Stimulated activated CD8-positive, alpha-beta memory T cell treated with anti-CD3 and anti-CD28 coated beads, Interleukin-2, amount 100 ng/mL, for 1 hour (primary cell): ENCODE measurements at places on chromosomes 3 and 15.

- no peak for DNase-seq
Measured at GRCh38 chr3:171387062-171387461, 73.1 kb downstream of the TNIK start.

DNA sequence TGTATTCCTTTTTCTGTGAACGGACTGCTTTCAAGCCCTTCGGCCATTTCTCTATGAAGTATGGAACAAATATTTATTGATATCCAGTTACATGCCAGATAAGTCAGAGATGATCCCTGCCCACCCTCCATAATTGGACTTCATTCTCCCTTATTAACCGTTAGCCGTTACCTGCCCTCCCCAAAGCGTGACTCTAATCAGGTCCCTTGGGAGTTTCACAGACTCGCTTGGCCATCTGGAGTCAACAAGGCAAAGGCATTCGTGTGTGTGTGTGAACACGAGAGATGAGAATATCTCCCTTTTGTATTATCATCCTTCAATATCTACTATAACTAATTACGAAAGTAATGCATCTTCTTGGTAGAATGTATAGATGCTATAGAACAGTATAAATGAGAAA, 314.5 kb downstream of the TLE3 start:
- no peak for DNase-seq

- DNase-seq, result no peak
Measured at GRCh38 chr3:4392992-4393391, 74.1 kb downstream of the SUMF1 start.

DNA sequence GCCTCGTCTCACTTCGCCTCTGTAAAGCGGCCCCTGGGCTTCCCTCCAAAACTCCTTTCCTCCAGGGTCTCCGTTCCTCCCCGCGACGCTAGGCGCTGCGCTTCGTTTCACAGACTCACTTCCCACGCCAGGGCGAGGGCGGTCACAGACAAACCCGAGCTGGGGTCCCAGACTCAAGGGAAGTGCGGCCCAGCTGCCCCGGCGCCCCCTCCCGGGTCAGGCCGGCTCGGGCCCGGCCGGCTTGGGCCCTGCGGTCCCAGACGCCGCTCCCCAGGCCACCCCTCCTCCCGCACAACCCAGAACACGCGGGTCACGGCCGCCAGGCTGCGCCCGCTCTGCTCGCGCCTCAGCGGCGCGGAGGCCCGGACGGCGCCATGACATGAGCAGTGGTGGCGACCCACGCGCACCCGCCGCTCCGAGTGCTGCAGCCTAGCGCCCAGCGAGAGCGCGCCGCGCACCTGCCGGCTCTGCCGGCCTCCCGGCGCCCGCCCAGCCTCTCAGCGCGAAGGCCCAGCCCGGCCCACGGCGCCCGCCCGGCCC, 547 bp downstream of the NUP210 start:
- peak; percentile 22 for DNase-seq

GRCh38 chr15:70503073-70503745, 260.1 kb downstream of the UACA start:
- no peak for DNase-seq

- no peak for DNase-seq
Measured at GRCh38 chr15:74239051-74239705, 3.1 kb downstream of the CCDC33 start.

DNA sequence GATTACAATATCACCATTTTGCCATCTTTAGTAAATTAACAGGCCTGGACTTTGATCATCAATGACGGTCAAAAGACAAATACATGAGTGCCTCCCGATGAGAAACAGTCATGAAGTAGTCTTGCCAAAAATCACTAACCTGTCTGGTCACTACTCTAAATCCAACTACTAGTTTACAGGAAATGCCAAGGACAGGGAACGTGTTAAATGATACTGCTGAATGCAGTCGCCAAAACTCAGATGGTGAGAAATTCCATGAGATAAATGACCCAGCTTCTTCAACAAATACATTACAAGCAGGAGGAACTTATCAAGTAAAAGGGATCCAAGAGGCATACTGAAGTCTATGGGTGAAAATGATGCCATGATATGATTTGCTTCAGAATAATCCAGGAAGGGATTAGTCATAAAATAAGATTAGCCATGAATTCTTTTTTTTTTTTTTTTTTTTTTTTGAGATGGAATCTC, 35.8 kb upstream of the ATP13A3 start:
- DNase-seq, result no peak

- DNase-seq, result no peak
Measured at GRCh38 chr3:18739099-18739433, 313.9 kb upstream of the SATB1 start.

GRCh38 chr3:16798738-16799137, 86.0 kb upstream of the PLCL2 start:
- DNase-seq, result no peak

GRCh38 chr15:70272565-70273355, 175.0 kb upstream of the TLE3 start:
- DNase-seq, result no peak

GRCh38 chr3:167162083-167162482, 218.0 kb downstream of the ZBBX start:
- DNase-seq, result no peak

- DNase-seq, result no peak
Measured at GRCh38 chr3:55894605-55895004, 407.5 kb upstream of the WNT5A start.

- DNase-seq, result no peak
Measured at GRCh38 chr15:78069462-78070029, 8.0 kb downstream of the TBC1D2B start.

DNA sequence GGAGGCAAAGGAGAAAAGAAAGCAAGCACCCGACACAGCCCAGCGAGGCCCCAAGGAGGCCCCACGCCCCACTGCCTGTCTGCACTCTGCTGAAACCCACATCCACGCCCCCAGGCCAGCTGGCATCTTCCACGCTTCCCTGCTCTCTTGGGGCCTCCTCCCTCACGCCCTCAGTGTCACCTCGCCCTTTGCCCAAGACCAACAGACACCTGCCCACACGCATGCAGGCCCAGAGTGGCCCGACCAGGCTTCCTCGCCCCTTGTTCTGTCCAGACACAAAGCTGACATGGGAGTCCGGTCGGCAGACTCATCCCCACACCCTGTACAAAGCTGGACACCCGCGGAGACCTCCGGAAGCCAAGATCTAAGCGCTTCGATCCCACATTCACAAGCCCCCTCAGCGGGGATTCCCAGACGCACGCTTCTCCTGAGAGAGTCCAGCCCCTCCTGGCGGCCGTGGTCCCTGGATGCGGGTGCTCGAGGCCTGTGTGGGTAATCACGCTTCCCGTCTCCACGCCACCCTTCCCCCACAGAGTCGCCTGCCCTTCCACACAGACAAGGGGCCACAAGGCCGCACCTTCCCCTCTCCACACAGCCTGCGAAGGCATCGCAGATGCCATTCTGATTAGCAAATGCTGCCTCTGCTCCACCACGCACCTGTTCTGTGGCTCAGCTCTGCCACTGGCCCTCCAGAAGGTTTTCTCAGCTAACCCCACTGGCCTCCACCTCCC, 176.6 kb downstream of the XXYLT1 start:
- DNase-seq, result no peak

- no peak for DNase-seq
Measured at GRCh38 chr3:126277629-126278378, 79.4 kb downstream of the KLF15 start.

- DNase-seq, result no peak
Measured at GRCh38 chr15:61049028-61049427, 180.1 kb downstream of the RORA start.

DNA sequence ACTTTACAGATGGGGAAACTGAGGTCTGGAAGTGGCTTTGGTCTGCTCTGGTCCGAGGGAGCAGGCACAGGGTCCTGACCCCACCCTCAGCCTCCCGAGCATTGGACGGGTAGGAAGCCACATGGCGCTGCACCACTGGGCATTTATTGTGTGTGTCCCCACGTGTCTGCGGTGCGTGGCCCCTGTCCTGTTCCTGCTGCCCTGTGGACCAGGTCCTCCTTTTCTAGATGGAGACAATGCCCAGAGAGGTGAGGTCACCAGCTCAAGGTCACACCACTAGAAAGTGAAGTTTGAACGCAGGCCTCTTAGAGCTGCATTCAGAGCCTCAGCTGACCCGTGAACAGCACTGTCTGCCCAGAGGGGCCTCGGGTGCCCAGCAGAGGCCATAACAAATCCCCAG, 26.8 kb downstream of the DUSP7 start:
- DNase-seq, result no peak

- DNase-seq, result no peak
Measured at GRCh38 chr3:108673988-108674661, 83.1 kb downstream of the RETNLB start.

DNA sequence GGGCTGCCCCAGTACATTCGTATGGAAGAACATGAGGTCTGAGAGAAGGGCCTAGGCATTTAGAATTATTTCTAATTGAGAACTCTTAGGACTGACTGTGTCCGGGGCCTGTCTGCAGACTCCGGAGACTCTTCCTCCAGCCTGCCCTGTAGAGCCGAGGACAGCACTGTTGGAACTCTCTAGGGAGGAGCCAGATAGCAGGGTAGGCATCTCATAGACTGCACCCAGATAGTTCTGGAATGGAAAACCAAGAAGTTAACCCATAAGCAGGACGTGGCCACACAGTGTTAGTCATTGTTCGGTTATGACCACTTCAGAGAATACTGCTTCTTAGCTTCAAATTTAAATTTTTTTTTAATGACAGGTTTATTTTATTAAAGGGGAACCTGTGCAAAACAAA, 59.5 kb downstream of the SNRK start:
- no peak for DNase-seq

GRCh38 chr3:188472336-188472735, 318.4 kb downstream of the LPP start:
- no peak for DNase-seq

GRCh38 chr3:13711911-13712650, 163.2 kb downstream of the FBLN2 start:
- DNase-seq, result no peak

- DNase-seq, result no peak
Measured at GRCh38 chr3:33706056-33706455, 12.0 kb downstream of the CLASP2 start.

DNA sequence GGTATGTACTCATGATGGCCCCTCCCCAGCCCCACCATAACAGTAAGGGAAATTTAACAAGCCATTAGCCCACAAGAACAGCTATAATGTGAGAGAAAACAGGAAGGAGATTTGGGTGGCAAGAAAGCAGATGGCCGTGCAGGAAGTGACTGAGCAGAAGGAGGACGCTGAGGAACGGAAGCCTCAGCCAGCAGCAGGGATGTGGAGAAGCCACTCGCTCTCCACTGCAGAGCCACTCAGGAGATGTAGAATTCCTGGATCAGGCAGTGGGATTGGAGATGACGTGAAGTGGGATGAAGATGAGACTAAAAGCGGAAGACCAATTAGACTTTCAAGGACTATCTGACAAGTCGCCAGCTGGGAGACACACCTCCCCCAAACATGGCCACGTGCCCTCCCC, 31.2 kb downstream of the PRR23E start:
- DNase-seq, result no peak

DNA sequence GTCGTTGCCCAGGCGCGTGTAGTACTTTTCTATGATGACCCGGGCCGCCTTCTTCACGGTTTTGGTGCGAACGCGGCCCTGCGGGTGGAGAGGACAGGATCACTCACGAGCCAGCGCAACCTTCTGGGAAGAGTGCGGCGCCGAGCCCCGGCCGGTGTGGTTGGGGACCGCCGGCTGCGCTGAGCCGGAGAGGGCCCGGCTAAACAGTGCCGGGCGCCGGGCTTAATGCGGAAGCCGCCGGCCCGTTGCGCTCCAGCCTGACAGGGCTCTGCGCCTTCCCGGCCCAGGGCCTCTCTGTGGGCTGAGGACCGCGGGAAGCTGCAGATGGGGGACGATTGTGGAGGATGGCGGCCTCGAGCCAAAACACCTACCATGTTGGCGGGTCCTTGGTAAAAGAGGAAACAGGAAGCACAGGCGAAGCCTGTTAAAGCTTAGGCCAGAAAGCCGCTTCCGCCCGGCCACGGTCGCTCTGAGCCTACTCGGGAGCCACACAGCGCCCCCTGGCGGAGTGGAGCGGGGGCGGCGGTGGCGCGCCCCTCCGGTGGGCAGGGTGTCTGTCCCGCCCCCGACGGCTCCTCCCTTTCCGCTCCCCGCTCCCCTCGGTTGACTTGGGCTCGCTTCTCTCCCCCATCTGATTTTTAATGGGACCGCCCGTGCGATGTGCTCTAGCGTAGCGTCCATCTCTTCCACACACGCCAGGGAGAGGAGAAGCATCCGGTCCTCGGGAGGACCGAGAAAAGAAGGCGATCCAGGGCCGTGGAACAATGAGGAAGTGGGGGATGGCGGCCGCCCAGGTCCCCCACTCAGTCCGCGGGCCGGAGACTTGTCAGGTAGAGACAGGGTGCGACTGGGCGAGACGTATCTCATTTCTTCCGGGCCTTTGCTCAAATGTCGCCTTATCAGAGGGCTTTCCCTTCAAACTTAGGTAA, at the start of gene RPS17:
Gene RPS17 (minus strand): TSS at position 403 of the 929 bp plus-strand sequence. CDS start 29 bp downstream, at position 374.
- peak; percentile 99 for DNase-seq

- no peak for DNase-seq
Measured at GRCh38 chr3:63964681-63965485, 52.7 kb upstream of the SCAANT1 start.

DNA sequence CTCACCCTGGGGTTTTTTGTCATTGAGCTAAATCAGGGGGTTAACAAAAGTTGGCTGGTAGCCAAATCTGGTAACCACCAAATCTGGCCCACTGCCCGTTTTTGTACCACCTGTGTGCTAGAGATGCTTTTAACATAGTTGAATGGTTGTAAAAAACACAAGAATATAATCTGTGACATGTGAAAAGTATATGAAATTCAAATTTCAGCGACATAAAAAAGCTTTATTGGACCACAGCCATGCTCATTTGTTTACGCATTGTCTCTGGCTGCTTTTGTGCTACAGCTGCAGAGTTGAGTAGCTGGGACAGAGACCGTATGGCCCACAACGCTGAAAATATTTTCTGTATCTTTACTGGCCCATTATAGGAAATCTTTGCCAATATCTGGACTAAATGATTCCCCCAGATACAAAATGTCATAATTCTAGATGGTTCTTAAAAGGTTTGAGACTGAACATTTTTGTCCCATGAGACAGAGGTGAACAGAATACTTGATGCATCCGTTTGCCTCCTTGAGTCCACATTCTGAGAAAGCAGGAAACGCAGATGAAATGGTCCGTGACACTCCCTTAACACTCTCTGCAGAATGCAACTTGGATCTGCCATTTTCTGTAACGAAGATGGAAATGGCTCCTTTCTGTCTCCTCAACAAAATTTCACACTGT, 120.9 kb upstream of the PDZRN3 start:
- no peak for DNase-seq

GRCh38 chr3:67033079-67033478, 35.0 kb downstream of the KBTBD8 start:
- no peak for DNase-seq
